ENCODE measurements at places on chromosomes 2 and 18.

GRCh38 chr18:34866739-34867138 is 156.6 kb downstream of the DTNA start:
- DNase-seq: no peak

- no peak for DNase-seq
Measured at GRCh38 chr2:102483086-102483485, 10.1 kb downstream of the SLC9A4 start.

GRCh38 chr2:152083202-152083875 is 15.5 kb downstream of the CACNB4 start:
- DNase-seq: no peak

DNA sequence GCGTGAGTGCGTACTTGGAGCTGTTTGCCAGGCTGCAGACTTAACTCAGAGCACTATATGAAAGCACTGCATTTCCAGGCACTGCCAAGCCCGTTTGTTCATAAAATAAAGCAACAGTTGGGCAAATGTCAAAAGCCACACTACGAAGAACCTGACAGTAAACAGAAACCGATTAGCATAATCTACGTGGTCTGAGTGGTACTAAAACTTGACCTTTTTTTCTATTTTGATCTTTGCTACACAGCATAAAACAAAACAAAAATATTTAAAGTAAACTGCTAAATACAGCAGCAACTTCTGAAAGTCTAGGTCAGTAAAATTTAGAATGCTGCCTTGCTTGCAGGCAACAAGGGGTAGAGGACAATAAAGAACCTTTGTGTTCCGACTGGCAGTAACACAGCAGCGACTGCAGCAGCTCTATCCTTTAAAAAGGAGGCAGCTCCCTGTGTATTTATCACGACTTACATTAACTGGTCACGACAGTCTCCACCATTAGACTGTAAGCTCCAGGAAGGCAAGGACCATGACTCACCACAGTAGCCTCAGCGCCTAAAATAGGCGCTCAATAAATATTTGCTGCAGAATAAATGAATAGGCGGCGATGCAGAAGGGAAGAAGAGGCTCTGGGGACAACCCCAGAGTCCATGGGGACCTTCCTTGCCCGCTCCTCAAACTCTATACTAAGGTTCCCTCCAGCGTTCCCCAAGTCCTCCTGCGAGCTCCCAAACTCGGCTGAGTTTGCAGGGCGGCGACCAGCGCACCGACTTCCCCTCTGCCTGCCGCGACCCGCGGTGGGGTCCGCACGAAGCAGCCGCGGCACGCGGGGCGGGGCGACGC is 902 bp downstream of the SS18 start:
- no peak for DNase-seq

DNA sequence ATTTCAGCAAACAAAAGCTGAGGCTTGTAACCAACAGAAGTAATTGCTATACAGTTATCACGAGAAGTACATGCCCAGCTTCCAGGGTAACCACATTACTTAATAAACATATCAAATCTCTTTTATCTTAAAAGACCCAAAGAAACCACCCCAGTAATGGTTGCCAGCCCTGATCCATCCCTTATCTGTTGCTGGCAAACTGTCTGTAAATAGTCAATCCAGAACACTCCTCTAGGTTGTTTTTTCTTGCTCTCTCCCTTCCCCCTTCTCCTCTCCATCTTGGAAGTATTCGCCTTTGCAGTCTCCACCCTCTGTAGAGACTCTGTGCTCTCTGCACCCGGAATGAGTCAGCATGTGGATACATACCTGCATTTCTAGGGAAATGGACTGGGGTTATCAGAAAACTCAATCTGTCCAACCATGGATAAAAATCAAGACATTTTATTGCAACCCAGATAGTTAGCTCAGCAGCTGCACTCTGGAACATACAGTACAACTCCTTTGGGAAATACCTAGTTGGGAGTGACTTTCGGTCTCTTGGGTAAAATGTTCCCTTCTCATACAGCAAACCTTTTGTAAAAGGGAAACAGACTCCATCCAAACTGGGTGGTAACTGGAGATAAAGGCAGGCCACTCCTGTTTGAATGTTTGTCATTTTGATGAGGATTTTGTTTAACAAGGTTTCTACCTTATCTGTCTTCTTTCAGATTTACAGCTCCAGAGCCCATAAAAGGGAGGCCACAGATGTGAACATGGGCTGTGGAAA is 123.5 kb upstream of the FOSL2 start:
- DNase-seq: no peak

- DNase-seq: no peak
Measured at GRCh38 chr18:58698701-58699193, 27.5 kb downstream of the MALT1 start.

GRCh38 chr18:25873833-25874232 is 216.6 kb downstream of the SS18 start:
- no peak for DNase-seq

Measured in GM12891 (cell line).